ENCODE measurements at places on chromosomes 7 and 10.
A peak's percentile ranks its signal among the peaks of the same experiment; 100 is the strongest.

DNA sequence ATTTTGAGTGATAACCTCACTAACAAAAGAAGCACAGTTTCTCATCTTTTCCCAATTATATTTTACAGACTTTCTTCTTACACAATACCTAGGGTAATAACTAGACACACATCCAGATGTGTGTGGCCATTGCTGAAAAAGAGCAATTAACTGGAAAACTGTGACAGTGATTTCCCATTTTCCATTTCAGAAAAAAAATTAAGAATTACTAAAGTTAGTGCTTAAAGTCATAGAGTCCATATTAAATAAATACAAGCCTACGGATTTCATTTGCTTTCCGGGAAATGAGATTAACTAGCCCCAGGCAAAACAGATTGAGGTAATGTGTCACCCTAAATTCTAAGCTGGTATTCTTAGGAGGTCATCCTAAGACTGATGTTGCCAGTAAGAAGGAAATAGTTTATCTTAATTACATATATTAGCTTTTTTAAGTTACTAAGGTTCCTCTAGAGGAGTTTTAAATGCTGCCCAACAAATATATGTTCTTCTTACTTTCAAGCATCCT is 10.2 kb upstream of the MACC1 start:
- no peak for DNase-seq

- no peak for DNase-seq
Measured at GRCh38 chr7:124276005-124276622, 243.2 kb upstream of the TMEM229A start.

- no peak for DNase-seq
Measured at GRCh38 chr7:79149831-79150230, 303.6 kb downstream of the MAGI2 start.

DNA sequence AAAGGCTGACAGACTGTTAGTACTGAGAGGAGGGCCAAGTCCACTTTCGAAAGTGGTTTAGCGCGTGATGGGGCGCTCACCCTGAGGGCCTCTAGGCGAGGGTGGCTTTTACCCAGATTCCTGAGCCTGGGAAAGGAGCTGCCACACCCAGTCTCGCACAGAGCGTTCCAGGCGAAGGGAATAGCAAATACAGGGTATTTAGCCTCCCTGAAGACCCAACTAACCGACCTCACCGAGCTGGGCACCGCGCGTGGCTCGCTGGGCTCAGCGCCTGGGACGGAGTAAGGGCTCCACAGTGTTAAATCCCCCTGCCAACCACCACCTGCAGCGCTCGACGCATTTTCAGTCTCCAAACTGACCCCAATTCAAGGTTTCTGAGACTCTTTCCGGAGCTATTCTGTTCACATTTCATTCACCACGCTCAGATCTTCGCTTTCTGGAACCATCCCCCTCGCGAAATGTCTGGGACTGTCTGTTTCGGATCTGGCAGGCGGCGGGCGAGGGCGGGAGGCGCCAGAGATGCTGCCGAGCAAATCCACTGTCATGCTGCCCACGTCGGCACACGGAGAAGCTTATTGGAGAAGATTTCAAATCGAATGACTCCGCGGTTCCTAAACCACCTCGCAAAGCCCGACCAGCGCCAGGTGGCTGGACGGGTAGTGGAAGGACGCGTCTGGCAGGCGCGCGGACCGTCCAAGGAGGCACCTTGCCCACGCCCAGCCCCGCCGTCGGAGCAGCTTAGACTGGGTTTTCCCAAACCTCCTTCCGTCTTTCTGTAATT is 1.4 kb upstream of the OSBPL3 start:
- DNase-seq: peak; percentile 39

DNA sequence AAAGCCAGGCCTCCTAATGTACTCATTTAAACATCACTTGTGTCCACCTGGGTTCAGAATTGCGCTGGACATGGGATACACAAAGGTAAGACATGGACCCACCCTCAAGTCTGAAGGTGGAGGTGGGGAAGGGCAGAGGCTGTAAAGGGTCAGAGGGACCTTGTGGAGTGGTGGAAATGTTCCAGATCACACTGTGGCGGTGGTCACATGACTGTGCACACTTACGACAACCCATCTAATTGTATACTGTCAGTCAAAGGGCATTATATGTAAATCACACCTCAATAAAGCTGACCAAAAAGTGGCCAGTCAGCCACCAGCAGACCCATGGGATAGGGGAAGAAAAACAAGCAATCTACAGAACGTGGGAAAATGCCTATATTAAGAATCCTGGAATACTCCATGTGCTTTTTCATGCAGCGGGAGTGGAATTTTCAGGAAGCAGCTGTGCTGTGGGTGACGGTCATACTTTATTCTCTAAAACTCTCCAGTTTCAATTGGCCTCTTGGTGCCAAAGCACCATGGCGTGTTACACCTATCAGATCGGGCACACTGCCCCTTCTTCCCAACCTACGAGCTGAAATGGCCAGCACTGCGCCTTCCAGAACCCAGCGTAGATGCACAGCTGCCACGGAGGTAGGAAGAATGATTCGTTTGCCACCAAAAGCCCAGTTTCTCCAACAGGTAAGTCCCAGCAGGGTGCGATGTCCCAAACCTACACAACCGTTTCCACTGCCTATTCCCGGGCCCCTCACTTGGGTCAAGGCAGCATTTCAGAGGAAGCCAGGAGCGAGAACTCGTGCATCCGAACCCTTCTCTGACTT is 69.8 kb downstream of the PRKAG2 start:
- no peak for DNase-seq

- DNase-seq: no peak
Measured at GRCh38 chr10:12067336-12067735, 1.4 kb upstream of the DHTKD1 start.

- no peak for DNase-seq
Measured at GRCh38 chr7:55431898-55432297, 66.8 kb downstream of the LANCL2 start.

DNA sequence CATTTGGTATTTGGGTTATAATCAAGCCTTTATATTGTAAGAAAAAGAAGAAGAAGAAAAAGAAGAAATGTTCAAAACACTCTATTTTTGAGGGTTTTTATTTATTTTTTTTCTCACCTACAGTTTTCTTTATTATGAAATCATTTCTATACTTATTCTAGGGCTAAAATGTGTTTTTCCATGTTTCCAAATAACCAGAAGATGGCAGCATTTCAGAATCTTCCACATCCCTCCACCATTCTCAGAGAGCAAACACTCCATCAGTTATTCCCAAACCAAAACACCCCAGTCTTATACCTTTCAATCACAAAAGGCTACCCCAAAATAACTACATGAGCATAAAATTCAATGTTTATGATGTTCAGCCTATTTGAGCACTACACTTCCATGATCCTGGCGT is 38.7 kb upstream of the PPP1R17 start:
- DNase-seq: no peak

- no peak for DNase-seq
Measured at GRCh38 chr10:24552346-24553016, 171.2 kb downstream of the ARHGAP21 start.

All from CD4-positive, alpha-beta T cell treated with Interleukin-2 at 100 ng/mL for 4 hours (primary cell).